ENCODE measurements at places on chromosomes 7 and 10.

DNA sequence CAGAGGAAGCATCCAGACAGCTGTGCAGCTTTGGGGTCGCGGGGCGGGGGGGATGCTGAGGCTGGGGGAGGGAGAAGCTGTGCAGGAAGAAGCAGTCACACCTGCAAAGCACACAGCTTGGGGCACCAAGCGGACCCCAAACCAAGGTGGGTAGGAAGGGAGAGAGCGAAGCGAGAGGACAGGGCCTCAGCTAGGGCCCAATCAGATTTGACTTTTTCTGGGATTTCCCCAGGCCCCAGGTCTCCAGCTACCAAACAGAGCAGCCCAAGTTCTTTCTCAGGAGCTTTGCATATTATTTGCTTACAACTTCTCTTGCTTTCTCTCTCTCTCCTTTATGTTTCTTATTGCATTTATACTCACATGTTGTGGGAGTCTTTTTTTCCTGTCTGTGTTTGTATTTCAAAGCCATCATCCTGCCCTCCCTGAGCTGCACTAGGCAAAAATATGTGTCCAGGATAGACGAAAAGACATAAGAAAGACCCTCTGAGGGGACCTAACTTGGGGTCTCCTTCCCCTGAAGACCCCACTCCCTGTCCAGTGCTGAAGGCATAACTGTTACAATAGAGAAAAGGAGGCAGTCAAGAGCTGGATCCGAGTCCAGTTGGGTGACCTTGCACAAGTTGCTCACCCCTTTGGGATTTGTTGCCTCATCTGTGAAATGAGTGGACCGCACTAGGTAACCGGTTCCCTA is 50.6 kb upstream of the SMNDC1 start:
- no peak for DNase-seq

DNA sequence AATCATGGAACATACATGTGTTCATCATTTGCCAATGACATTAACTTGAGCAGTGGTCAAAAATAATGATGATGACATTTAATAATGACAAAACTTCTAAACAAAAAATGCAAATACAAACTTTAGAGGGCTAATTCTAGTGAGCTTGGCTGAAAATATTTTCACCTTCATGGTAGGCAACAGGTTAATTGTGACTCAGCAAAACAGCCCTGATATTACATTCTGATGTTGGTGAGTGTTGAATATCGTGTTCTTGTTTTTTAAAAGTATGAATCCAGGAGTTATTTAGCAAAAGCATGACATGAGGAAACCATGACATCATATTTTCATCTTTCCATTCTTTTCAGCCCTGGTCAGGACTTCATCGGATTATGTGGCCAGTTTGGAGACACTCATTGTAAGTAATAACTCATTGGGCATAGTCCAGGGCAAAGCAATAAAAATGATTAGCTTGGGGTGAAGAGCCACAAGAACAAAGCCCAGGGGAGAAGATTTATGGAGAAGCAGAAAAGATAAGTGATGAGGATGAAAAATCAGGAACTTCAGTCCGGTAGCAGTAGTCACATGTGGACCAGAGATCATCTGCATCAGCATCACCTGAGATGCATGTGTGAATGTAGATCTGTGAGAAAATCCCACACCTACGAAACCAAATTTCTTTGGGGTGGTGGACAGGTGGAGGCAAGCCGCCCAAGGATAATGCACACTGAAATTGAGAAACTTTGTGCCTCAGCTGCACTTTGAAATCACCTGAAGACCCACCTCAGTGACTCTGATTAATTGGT is 46.8 kb upstream of the PRKAR2B start:
- DNase-seq: no peak

GRCh38 chr7:4115941-4116610 is 566.0 kb upstream of the FOXK1 start:
- DNase-seq: no peak

DNA sequence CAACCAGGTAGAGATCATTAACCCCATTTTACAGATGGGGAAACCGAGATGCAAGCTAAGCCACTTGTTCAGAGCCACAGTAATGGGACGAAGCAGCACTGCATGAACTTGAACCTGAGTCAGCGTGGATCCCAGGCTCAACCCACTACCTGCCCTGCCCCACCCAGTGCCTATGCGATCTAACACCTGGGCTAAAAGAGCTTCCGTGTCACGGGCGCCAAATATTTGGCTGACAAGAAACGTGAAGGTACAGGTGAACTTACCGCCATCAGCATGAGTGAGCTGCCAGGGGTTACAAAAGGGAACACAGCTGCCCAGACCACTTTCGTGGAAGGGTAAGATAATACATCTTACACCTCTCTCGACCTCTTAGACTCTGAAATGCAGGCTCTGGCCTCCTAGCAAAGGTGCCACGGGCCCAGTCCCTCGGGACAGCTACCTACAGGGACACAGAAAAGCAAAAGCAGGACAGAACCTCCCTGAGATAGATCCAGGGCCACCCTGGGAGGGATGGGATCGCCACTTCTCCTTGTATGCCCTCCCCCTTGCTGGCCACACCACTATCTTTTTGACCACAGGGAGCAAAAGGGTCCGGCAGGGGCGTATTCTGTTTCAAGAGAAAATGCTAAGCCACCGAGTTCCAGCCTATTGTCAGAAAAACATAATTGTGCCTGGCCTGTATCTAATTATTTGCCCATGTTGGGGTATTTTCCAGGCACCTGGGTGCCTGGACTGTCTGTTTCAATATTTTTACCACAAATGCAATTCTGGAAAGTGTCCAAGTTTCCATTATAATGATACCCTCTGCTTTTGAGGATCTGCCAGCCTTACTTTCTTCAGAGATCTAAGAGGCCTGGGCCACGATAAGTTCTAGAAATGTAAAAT is 6.4 kb downstream of the CHST15 start:
- DNase-seq: no peak

- DNase-seq: no peak
Measured at GRCh38 chr10:324593-324992, 189.3 kb downstream of the ZMYND11 start.

GRCh38 chr7:149147752-149148653 is 750 bp downstream of the ZNF398 start:
- peak; percentile 31 for DNase-seq

DNA sequence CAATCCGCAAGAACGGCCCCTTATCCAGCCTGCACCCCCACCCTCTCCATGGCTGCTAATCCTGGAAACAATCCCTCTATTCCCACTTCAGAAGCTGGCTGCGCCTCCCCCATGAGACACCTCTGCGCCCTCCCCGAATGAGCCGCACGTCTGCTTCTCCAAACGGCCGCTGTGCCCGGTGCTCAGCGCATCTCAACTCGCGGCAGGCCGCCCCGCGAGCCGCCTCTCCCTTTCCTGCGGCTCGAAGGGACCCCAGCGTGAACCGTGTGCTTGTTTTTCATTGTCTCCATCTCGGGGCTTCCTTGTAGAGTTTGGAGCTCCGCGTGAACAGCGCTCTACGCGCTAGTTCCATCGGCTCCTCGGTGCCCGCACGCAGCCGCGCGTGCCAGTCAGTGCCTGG is 20.8 kb upstream of the FXYD4 start:
- DNase-seq: no peak

- DNase-seq: no peak
Measured at GRCh38 chr10:38047666-38048065, 37.2 kb downstream of the ZNF33A start.

DNA sequence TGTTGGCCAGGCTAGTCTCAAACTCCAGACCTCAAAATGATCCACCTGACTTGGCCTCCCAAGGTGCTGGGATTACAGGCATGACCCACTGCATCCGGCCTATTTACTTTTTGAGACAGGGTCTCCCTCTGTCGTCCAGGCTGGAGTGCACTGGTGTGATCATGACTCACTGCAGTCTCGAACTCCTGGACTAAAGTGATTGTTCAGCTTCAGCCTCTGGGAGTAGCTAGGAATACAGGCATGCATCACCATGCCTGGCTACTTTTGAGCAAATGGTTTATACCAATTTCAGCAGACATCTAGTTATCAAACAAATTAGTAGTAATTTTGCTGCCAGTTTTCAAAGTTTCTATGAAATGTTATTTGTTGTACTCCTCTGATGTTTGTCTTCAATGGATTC is 2.2 kb upstream of the WAC start:
- DNase-seq: no peak

- no peak for DNase-seq
Measured at GRCh38 chr7:132542895-132543294, 33.4 kb downstream of the PLXNA4 start.

- DNase-seq: no peak
Measured at GRCh38 chr10:69685802-69686585, 55.9 kb downstream of the FAM241B start.

- no peak for DNase-seq
Measured at GRCh38 chr7:14233868-14234369, 244.5 kb upstream of the ETV1 start.

DNA sequence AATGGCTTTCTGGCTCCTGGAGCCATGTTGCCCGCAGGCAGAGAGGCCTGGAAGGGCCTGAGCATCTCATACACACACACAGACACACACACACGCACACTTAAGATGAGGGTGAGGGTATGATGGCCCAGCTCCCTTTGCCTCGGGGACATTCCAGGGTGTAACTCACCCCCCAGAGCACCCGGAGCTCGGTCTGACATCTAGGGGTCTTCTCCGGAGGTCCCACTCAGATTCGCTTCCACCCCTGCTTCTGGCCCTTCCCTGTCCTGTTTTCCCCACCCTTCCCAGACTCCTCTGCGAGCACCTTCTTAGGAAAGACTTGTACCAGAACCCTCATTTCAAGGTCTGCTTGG is 304.4 kb downstream of the GRID1 start:
- no peak for DNase-seq

- no peak for DNase-seq
Measured at GRCh38 chr7:142174441-142174840, 62.9 kb downstream of the MGAM2 start.

DNA sequence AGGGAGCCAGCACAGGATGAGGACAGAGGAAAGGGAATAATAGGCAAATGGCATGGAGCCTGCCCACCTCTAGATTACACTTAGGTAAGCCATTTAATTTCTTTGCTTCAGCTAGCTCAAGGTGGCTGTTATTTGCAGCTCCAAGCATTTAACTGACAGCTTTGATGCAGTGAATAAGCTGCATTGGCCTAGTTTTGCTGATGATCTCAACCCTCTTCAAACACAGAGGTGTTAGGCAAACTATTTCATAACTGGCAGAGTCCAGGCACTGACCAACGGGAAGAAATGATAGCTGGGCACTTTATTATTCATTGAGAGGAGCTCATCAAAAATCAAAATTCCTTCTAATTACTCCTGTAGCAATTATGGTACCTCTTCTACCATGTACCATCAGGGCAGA is 317.4 kb downstream of the BMPER start:
- no peak for DNase-seq

GRCh38 chr10:112966194-112966855 is 16.3 kb downstream of the TCF7L2 start:
- DNase-seq: no peak

- DNase-seq: no peak
Measured at GRCh38 chr10:128318913-128319312, 192.7 kb upstream of the MKI67 start.

DNA sequence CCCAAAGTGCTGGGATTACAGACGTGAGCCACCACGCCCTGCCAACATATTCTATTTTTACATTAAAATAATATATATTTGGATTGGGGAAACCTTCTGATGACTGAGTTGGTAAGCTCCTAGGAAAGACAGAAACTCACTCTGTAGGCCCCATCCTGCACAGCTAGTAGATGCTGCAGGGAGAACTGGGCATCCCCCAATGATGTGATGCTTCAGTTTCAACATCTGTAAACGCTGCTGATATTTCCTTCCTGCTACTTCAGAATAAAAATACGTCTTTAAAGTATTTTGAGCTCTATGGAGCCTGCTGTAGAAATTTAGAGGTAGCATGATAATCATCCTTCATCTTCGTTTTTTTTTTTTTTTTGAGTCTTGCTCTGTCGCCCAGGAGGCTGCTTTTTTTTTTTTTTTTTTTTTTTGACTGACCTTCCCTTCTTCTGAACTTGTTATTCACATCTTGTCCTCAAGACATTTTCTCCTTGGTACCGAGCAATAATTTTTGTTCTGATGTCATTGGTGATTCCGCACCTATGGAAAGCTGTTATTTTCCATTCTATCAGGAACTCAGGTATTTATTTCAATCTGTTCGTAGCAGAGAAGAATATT is 21.8 kb upstream of the INPP5F start:
- DNase-seq: no peak

- no peak for DNase-seq
Measured at GRCh38 chr10:108346066-108346465, 1181.6 kb upstream of the SORCS1 start.

DNA sequence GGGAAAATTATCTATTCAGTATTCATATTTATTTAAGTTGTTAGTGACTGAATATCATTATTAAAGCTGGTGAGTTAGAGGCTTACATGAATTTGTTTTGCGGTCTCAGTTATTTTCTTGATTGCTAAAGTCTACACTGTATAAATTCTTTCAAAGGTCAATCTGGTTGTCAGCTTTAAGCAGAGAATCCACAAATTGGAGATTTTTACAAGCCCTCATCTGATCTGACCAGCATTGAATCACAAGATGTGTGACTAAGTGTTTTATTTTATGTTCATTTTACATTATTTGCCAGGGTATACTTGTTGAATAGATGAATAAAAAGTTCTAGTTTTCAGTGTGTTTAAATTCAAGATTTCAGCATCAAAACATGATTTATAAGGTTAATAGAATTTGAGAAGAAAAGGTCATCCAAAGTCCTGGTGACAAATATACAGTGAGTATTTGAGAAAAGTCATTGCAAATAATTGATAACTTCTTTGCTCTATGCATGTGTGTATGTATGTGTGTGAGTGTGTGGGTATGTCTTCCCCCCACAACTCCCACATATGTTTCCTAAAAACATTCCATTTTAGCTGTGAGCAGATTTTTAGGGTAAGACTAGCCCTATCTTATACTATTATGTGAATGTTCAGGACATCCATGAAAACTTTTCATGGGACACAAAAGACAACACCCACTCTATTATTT is 4.4 kb downstream of the SEMA3A start:
- no peak for DNase-seq

DNA sequence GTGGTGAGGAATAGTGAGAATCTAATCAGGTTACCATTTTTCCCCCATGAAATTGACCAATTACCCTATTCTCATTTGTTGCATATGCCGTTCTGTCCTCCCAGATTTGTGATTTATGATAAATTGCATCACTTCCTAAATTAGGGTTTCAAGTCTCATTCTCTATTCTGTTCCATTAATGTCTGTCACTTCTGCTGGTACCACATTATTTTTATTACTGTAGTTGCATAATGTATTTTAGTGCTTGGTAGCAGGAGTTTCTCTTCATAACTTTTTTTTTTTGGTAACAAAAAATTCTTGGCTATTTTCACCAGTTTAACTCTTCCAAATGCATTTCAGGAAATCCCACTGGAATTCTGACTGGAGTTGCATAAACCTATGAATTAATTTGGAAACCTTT is 44.0 kb upstream of the FAM133B start:
- DNase-seq: no peak

DNA sequence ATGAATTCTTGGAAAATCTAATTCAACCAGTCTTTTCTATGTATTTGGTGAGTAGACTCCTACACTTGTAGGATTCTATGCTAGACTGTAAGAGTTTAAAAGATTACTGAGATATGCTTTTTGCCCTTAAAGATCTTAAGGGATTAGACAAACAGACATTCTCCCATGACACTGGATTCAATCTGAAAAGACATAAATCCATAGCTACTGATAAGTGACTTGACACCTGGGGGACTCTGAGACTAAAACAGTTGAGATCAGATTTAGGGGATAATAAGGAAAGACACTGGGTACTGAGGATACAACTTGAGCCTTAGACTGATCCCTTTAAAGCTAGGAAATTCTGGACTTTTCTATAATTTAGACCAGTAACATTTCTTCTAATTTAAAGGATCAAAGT is 1233.4 kb downstream of the XPNPEP1 start:
- DNase-seq: no peak
